ENCODE measurements at places on chromosomes 7 and 10. TPM values are rescaled to one million over a fixed set of nuclear protein-coding genes. Genes with fewer than 3 reads are reported as not detected.

The SLC13A4 gene
- 0.31 TPM for total RNA-seq

The TFPI2 gene
- total RNA-seq: not detected

The WIPF3 gene
- total RNA-seq: not detected

The AP5Z1 gene
- total RNA-seq: 53.5 TPM

DNA sequence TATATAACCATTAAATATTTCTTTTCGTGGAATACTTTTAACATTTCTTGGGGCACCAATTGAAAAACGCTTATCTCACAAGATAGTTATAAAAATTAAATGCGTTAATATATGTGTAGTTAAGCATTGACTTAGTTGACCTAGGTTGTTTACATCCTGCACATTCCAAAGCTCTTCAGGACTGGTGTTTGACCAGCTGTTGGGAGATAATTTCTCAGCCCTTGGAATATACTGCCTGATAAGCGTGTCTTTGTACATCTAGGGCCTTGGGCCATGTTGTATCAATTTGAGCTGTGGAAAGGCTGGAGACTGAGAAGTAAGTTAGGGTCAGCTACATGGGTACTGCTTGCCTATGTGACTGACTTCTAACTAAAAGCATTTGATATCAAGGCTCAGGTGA, 90.0 kb upstream of the AOAH start:
- no peak for DNase-seq

GRCh38 chr7:26928703-26929347, 64.4 kb upstream of the SKAP2 start:
- no peak for DNase-seq

- no peak for DNase-seq
Measured at GRCh38 chr10:79926037-79926436, 22.9 kb downstream of the SFTPD start.

- no peak for DNase-seq
Measured at GRCh38 chr10:33093362-33093761, 135.3 kb upstream of the ITGB1 start.

- DNase-seq: no peak
Measured at GRCh38 chr10:65945061-65945460, 980.8 kb upstream of the LRRTM3 start.

- DNase-seq: no peak
Measured at GRCh38 chr7:148042935-148043631, 547.5 kb upstream of the C7orf33 start.

DNA sequence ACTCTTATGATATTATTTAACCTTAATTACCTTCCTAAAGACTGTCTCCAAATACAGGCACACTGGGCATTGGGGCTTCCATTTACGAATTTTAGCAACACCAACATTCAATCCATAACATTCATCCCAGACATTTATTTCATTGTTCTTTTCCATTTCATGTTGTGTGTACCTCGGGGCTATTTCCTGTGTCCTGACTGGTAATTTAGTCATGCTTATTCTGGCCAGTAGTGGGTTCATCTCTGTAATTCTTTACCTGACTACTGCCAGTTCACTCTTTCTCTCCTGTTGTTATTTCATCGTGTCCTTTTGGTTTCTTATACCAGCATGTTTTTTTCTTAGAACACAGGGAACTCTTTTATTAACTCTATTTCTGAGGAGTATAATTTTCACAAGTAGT, 225.7 kb downstream of the PLXDC2 start:
- DNase-seq: no peak

DNA sequence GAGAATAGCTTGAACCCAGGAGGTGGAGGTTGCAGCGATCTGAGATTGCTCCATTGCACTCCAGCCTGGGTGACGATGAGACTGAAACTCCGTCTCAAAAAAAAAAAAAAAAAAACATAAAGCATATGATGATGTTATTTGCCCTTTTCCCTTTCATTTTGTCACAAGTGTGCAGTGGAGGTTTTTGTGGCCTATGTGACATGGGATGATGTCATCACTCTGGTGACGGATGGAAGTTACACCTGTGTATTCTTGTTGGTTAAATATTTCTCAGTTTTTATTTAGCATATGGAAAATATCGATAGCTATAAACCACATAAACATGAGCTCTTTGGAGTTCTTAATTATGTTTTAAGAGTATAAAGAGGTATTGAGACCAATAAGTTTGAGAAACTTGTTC, 71.8 kb upstream of the EMX2 start:
- no peak for DNase-seq

GRCh38 chr10:29861811-29862505, 197.4 kb downstream of the JCAD start:
- no peak for DNase-seq

DNA sequence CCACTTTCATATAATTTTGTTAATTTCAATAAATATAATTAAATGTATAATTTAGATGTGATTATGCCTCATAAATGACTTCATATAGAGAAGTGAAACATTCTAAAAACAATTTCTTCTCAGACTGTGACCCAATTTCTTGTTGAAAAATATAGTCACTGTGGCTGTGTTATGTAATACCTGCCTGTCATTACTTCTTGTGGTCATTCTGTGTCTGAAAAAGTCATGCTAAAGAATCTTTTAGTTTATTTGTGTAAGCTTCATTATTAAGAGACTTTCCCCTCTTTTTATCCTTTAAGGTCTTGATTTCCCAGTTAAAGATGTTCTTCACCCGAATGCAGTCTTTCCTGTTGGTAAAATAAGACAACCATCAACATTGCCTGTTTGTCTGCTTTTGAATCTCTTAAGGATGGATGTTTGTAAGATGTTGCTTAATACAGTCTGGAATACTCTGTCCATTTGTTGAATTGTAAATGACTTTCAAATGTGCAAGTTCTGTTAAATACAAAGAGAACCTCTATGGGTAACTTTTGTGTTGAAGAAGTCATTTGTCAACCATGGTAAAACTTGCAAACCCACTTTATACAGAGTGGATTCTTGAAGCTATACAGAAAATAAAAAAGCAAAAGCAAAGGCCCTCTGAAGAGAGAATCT, 16.0 kb downstream of the KAT6B start:
- DNase-seq: no peak

DNA sequence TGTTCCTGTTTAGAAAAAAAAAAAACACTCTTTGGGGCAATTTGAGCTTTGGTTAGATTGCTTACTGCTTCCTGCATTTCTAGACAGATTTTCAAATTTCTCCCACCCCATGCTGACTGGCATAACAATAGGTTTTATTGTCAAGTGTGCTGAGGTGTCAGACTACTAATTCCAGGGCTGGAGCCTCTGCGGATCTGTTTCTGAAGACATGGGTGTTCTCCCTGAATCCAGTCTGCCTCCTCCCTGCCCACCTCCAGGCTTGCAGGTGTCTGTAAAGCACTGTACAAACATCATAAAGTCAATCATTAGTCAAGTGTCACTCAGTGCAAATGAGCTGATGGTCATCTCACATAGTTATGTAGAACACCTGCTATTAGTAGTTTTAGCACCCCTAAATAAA, 292.4 kb downstream of the GATA3 start:
- DNase-seq: no peak

DNA sequence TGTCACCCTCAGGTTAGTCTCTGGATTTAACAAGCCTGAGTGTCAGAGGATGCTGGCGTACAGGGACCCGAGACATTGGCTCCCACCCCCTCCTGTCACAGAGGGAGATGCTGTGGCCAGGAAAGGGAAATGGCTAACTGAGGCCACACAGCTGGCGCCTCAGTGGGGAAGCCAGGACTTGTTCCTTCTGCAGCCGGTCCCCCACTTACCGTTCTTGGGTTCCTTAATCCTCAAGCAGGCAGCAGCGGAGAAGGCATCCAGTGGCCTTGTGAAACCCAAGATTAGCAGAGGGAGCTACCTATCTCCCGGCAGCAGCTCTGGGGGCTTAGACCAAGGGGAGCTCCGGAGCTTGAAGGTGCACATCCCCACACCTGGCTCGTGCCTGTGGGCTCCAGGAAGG, 65.4 kb downstream of the NEURL1 start:
- no peak for DNase-seq

- no peak for DNase-seq
Measured at GRCh38 chr10:73032536-73032935, 64.1 kb downstream of the P4HA1 start.

GRCh38 chr7:74000489-74001149, 27.4 kb upstream of the ELN start:
- no peak for DNase-seq

DNA sequence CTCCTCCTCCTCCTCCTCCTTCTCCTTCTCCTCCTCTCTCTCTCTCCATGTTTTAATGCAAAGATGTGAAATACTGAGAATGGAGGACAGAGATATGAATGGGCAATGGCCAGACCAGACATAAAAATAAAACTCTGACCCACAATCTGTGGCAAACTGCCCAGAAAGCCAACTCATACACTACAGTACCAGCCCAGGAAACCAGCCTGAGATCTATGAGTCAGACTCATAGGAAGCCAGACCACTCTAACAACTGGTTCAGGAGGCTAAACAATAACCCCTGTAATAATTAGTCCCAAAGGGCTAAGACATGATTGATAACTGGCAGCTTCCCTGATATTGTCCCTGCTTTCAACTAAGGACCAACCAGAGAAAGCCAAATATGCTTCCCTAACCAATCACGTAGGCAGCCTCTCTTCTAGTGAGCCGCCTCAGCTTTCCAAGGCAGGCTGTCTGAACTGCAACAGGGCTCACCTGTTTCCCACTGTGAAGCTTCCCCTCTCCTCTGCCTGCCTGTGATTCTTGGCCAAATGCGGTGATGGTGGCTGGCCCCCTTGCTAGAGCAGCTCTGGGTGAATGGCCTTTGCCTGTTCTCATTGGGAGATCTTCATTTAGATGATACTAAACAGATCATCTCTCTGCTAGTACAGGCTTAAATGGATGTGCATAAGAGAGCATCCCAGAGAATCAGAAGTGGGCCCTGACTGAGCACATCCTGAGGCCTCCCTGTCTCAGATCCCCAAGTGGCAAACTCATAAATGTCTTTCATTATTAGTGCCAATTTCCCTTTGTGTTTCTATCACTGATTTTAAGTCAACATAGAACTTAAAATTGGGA, 817.6 kb downstream of the TNS3 start:
- DNase-seq: no peak

DNA sequence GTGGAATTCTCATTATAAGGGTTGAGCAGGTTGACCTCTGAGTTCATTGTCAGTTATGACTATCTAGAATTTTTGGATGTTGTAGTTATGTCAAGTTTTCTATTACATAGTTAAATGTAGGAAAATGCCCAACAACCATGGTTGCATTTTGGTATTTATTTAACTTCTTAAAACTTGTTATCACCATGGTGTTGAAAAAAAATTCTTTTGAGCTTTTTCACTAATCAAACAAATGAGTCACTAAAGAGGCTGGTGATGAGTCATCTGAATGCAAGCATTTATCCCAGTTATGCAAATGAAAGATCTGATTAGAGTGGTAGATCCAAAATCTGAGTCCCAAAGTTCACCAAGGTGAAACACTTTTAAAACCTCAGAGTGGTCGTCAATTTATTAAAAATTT, 624.7 kb upstream of the IGFBP3 start:
- DNase-seq: no peak

- no peak for DNase-seq
Measured at GRCh38 chr7:43307522-43307921, 195.1 kb downstream of the HECW1 start.

- DNase-seq: no peak
Measured at GRCh38 chr7:157876469-157877285, 539.9 kb downstream of the DNAJB6 start.

DNA sequence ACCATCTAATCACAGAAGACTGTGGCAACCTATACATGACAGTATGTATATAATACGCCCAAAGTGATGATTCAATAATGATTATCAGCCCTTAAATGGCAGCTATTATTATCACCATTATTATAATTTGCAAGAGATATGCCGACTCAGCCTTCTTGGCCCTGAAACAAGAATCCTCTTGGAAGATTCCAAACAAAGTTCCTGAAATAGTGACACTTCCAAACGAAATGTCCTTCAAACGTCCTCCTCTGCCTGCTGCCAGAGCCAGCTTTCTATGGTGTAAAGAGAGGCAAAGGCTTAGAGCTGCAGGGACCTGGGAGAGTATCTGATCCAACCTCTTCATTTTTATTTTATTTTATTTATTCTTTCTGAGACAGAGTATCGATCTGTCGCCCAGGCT, 36.0 kb downstream of the NRAP start:
- DNase-seq: no peak

- peak; percentile 44 for DNase-seq
Measured at GRCh38 chr7:67738958-67739357, 742.3 kb downstream of the TYW1 start.

All from G401 (cell line).